ENCODE measurements at places on chromosomes 16 and 17. TPM values are rescaled to one million over a fixed set of nuclear protein-coding genes. Genes with fewer than 3 reads are reported as not detected.

KRTAP4-5 gene
- polyA plus RNA-seq: not detected

CCL14 gene
- polyA plus RNA-seq: 53.7 TPM

IGFBP4 gene
- 58.7 TPM for polyA plus RNA-seq

FBXO39 gene
- not detected for polyA plus RNA-seq

ABCA9 gene
- 1.7 TPM for polyA plus RNA-seq

CLEC19A gene
- polyA plus RNA-seq: not detected

HP gene
- 43.5 TPM for polyA plus RNA-seq

GAA gene
- polyA plus RNA-seq: 52.8 TPM

CES3 gene
- polyA plus RNA-seq: 7.3 TPM

TMEM101 gene
- 16.4 TPM for polyA plus RNA-seq

EFNB3 gene
- polyA plus RNA-seq: 5.4 TPM

TPSG1 gene
- polyA plus RNA-seq: 0.12 TPM

SLC2A4 gene
- 1.8 TPM for polyA plus RNA-seq

ZACN gene
- polyA plus RNA-seq: 3.4 TPM

FOXN1 gene
- polyA plus RNA-seq: not detected

PDILT gene
- not detected for polyA plus RNA-seq

BIRC5 gene
- polyA plus RNA-seq: 0.53 TPM

RGS11 gene
- 47.2 TPM for polyA plus RNA-seq

MT1E gene
- polyA plus RNA-seq: 293 TPM

ATP1B2 gene
- 6.7 TPM for polyA plus RNA-seq

MRM3 gene
- 11.3 TPM for polyA plus RNA-seq

MRPS23 gene
- 5.8 TPM for polyA plus RNA-seq

ANKFY1 gene
- polyA plus RNA-seq: 11.3 TPM

RGS9 gene
- 7.1 TPM for polyA plus RNA-seq

PGAP6 gene
- 88.5 TPM for polyA plus RNA-seq

CDK5R1 gene
- polyA plus RNA-seq: 1.5 TPM

DNASE1L2 gene
- 4.9 TPM for polyA plus RNA-seq

KCNJ2 gene
- 0.75 TPM for polyA plus RNA-seq

PLXDC1 gene
- 1.8 TPM for polyA plus RNA-seq

SLFN13 gene
- polyA plus RNA-seq: 1.7 TPM

ACADVL gene
- 3,251 TPM for polyA plus RNA-seq

GP1BA gene
- not detected for polyA plus RNA-seq

RND2 gene
- 1.1 TPM for polyA plus RNA-seq

GNG13 gene
- polyA plus RNA-seq: not detected

KRT28 gene
- not detected for polyA plus RNA-seq

GPR179 gene
- 0.45 TPM for polyA plus RNA-seq

SLC22A31 gene
- 3.8 TPM for polyA plus RNA-seq

FAM83G gene
- 10.4 TPM for polyA plus RNA-seq

GOSR1 gene
- 11.7 TPM for polyA plus RNA-seq

CDRT15 gene
- not detected for polyA plus RNA-seq

ZNF598 gene
- 71.0 TPM for polyA plus RNA-seq

PIGL gene
- 27.1 TPM for polyA plus RNA-seq

Measured in pancreas (tissue), 10 donors.